Activated T-helper 1 cell treated with anti-CD3 and anti-CD28 coated beads, Interleukin-2, amount 50 U/mL, for 16 hours (primary cell): ENCODE measurements at places on chromosomes 4 and X.

- no peak for DNase-seq
Observed at GRCh38 chr4:18321956-18322530, 300.5 kb upstream of the LCORL start.

GRCh38 chr4:97396605-97397004 is 746.7 kb downstream of the STPG2 start:
- DNase-seq: no peak

GRCh38 chr4:173130687-173131086 is 37.9 kb upstream of the GALNT7 start:
- no peak for DNase-seq

GRCh38 chr4:150206954-150207353 is 128.7 kb downstream of the DCLK2 start:
- DNase-seq: no peak

DNA sequence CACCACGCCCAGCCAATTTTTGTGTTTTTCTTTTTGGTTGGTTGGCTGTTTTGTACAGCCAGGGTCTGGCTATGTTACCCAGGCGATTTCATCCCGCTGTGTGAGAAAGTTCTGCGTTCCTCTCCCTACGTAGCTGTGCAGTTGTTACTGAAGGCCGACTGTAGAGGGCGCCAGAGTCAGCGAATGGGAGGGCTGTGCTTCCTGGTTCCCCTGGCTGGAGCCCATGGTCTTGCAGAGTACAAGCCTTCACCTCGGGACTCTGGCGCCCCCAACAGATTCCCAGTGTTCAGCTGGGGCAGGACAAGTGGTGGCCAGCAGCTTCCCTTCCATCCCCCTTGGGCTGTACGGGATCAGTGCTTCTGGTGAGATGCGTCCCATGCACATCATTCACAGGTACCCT is 5.6 kb upstream of the CT45A1 start:
- DNase-seq: no peak

DNA sequence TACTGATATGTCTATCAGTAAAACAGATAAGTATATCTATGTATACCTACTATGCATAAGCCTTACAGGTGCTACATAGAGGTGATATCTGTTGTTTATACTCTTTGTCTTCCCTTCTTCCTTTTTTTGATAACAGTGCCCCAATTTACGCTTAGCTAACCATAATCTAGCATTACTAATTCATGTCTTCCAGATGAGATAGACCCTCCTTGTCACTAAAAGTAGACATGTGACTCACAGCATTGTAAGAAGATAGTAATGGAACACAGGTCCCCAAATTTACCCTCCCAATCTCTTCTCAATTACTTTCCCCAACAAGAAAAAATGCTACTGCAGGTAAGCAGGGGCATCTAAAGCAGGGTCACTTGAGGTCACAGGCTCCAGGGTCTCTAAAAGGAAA is 7.9 kb upstream of the NFKB1 start:
- DNase-seq: no peak

- DNase-seq: no peak
Observed at GRCh38 chr4:6929339-6929811, 19.7 kb downstream of the TBC1D14 start.

DNA sequence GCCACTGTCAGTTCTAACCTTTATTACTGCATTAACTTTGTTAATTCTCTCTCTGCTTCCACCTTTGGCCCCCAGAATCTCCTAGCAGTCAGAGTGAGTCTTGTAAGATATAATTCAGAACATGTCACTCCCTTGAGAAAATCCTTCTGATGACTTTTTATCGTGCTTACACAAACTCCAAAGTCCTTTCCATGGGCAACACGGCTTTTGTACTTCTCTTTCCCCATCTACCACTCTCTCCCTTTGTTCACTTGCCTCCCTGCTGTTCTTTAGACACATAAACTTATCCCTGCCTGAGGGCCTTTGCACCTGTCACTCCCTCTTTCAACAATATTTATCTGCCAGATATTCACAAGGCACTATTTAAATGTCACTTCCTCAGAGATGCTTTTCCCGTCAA is 64.8 kb downstream of the MAOB start:
- no peak for DNase-seq
